Activated naive CD4-positive, alpha-beta T cell treated with anti-CD3 and anti-CD28 coated beads for 36 hours (primary cell): ENCODE measurements at places on chromosomes 7 and 10. TPM values are rescaled to one million over a fixed set of nuclear protein-coding genes. Genes with fewer than 3 reads are reported as not detected.

GRCh38 chr7:81013083-81013817 lies 94.4 kb upstream of the SEMA3C start:
- DNase-seq, result no peak
- no peaks in the 10 kb centered on the region for H3K4me1 ChIP-seq
- H3K27me3 ChIP-seq, result no peaks in the 10 kb centered on the region
- no peak overlapping the region for H3K4me3 ChIP-seq
- no peaks in the 10 kb centered on the region for H3K36me3 ChIP-seq
- no peak overlapping the region for H3K27ac ChIP-seq

- H3K27me3 ChIP-seq, result no peaks in the 10 kb centered on the region
- peaks cover 5% of the 10 kb centered on the region for H3K36me3 ChIP-seq
- H3K4me3 ChIP-seq, result no peak overlapping the region
- DNase-seq, result no peak
These were observed 85.3 kb upstream of the RPA3 start for GRCh38 chr7:7803715-7804178.

GRCh38 chr7:44134943-44135628 lies 6.0 kb downstream of the MYL7 start:
- no peaks in the 10 kb centered on the region for H3K27me3 ChIP-seq
- no peak overlapping the region for H3K27ac ChIP-seq
- no peak for DNase-seq
- H3K4me1 ChIP-seq, result no peaks in the 10 kb centered on the region

- no peaks in the 10 kb centered on the region for H3K36me3 ChIP-seq
- H3K4me1 ChIP-seq, result no peaks in the 10 kb centered on the region
- H3K27ac ChIP-seq, result no peak overlapping the region
- DNase-seq, result no peak
- H3K27me3 ChIP-seq, result no peaks in the 10 kb centered on the region
These were observed 30.3 kb downstream of the PTN start for GRCh38 chr7:137313201-137313600.

DNA sequence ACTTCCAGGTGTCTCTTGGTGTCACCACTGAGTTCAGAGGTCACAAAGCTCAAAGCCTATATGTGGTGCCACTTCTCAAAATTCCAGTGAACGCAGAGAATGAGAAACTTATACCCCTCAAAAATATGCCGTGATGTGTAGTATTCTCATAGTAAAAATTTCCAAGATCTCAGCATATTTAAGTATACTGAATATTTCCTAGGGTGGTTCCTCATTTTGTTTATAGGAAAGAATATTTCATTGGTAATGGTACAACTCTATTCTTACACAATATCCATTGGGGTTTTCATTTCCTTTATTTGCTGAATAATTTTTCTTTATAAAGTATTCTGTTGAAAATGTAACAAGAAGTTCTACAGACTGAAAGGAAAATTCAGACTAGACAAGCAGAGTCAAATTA lies 58.9 kb upstream of the ADO start:
- peaks cover 33% of the 10 kb centered on the region for H3K4me1 ChIP-seq
- H3K27ac ChIP-seq, result no peak overlapping the region
- H3K4me3 ChIP-seq, result no peak overlapping the region
- H3K27me3 ChIP-seq, result no peaks in the 10 kb centered on the region

DNA sequence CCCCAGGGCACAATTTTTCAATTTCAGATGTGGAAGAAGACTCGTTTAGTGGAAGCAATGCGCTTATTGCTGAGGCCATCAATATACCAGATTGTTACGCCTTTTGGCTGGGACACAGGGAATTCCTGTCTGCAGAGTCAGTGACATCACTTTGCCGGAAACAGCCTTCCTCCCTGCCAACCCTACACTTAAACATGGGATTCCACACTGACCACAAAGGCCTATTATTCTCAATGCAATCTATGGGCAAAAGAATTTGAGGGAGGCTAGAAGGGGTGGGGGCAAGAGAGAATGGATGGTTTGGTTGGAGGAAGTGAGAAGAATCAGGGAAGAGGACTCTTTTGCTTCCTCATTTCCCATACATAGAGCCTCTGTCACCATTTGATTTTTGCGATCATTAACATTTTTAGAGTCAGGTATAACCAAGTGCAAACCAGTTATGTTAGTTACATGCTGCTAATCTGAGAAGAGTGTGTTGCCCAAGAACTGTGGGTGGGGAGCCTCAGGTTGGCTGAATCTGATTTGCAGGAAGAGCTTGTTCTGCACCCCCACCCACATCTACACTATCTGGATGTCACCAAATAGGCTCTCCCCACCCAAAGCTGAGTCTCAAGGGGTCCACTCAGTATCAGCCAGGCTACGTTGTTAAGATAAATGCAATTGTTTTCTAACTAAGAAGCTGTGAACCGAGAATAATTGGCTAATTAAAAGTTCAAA lies 58.2 kb downstream of the ENTPD1 start:
- H3K27ac ChIP-seq, result no peak overlapping the region
- DNase-seq, result no peak
- peaks cover 11% of the 10 kb centered on the region for H3K27me3 ChIP-seq
- H3K4me1 ChIP-seq, result no peaks in the 10 kb centered on the region
- no peaks in the 10 kb centered on the region for H3K36me3 ChIP-seq

DNA sequence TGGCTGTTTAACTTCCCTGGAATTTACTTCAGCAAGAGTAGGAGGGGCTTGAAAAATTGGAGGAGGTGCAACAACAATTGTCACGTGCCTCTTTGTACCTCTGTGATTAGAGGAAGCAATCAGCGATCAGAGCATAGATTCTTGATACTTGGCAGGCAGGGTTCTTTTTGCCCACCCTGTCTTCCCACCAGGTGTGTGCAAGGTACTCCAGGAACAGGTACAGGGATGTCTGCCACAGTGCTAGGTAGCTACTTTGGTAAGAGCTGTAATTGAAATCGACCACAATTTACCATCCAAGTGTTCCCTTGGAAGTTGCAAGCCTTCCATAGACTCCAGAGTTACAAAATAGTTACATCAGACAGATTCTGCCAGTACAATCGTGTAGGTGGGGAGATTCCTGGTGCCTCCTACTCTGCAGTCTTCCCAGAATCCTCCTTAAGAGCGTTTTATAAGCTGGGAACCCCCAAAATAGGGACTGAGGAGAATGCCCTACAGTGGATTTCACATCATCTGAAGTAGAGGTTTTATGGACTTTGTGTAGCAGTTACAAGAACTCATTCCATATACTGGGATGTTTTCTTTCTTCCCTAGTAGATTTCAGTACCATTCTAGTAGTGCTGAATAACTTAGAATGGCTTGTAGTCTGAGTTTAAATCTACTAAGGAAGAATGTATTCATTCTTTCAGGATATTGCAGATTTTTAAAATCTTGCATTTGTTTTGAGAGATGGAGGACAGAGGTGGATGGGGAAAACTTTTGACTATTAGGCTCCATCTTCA lies 101.9 kb downstream of the EXOC4 start:
- peaks cover 5% of the 10 kb centered on the region for H3K4me1 ChIP-seq
- H3K27me3 ChIP-seq, result no peaks in the 10 kb centered on the region
- DNase-seq, result no peak

DNA sequence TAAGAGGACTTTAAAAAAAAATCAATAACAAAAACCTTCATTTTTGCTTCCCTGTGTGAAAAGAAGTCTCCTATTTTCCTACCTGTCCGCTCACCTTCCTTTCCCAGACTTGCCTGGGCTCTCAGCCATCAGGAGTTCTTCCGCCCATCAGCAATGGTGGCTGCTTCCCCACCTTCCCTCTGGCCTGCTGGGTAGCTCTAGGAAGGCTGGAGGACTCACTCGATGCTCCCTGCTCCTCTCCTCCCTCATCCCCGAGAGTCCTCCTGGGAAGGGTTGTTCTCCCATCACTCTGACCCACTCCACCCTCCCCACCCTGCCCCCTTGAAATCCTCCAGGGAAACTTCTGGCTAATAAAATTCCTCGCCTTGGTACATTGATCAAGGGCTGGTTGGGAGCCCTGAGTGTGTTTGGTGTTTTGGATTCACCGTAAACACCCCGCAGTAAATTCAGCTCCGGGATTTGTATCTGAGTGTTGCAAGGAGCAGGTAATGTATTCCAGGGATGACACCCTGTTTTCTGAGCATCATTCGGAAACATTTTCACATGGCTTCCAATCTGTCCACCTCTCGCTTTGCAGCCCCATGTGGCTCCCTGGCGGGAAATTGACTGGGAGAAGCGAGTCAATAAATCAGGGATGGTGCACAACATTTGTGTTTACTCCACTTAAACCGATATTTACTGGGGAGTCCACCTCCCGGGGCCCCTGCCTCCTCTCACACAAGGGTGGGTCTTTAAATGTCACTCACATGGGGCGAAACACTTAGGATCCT lies 126.4 kb upstream of the SDK1 start:
- H3K4me1 ChIP-seq, result no peaks in the 10 kb centered on the region
- no peaks in the 10 kb centered on the region for H3K36me3 ChIP-seq
- H3K27ac ChIP-seq, result no peak overlapping the region
- DNase-seq, result no peak
- H3K4me3 ChIP-seq, result no peak overlapping the region

DNA sequence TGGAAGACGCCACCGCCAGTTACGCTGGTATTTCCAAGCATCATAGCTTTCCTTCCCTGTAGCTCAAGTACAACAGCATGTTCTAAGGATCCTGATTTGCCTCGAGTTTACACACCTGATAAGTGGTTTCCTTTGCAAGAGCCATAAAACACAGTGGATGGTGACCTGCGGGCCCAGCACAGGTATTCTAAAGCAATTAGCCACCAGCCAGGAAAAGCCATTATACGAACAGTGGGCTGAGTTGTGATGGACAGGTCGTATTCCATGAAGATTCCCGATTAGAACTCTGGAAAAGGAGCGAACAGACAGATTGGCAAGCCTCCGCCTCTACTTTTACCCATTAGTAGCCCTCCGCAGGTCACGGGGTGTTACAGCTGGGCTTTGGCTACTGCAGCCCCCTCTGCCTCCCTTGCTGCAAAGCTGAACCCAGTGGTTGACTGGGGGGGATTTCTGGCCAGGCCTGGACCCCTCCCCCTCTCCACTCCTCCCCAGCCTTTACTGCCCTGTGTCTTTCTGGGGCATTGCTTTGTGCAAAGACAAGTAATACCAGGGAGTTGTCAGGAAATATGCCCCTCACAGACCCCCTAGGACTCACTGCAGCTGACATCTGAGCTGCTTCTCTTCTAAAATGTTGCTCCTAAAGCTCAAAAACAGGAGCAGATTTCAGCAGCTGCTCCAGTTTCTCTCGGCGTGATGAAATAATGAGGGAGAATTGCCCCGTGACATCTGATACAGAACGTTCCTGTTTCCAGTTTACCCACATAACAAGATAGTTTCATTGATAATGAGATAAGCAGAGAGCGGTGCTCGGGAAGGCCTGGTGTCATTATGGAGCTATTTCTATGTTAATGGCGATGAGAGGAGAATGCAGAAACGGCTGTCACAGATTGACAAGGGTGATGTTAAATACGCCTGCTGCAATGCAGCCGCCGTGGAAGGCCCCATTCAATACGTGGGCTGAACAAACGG lies 214.4 kb downstream of the CCSER2 start:
- no peak overlapping the region for H3K4me3 ChIP-seq
- no peak for DNase-seq
- peaks cover 6% of the 10 kb centered on the region for H3K4me1 ChIP-seq
- H3K27me3 ChIP-seq, result peaks cover 17% of the 10 kb centered on the region

DNA sequence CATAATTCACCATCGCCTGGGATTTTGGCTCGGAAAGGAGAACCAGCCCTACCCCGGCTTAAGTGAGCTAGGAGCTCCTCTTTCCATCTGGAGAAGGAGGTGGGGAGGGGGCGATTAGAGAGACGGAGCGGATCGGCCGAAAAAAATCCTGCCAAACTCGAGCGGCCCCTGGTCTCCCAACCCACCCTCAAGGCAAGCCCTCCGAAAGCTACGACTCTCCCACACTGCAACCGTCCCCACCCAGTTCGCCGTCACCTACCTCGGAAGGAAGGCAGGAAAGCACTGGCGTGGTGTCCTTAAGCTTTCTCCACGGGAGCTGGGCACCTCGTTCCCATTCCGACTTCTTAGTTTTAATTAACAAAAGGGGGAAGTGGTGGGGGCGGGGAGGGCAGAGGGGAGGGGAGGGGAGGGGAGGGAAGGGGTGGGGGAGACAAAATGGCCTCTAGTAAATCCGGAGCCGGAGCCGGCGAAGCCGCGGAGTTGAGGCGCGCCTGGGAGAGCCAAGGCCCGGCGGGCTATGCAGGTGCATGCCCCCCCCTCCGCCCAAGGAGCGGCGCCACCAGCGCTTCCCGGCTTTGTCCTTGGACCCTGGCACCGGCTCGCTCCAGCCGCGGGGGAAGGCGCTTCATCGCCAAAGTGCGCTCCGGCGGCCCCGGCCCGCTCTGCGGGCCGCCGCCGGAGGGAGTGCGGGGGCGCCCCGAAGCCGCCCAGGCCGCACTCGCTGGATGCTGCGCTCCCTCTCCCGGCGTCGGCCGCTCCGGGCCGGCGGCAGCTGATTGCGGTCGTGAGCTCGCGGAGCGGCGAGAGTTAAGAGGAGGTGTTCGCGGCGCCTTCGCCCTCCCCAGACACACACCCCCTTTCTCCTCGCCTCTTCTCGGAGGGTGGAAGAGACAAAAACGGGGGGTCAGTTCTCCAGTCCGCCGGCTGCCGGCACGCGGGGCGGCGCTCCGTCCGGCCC lies at the start of gene LRRC4:
Gene LRRC4, minus strand, starts transcription at position 784 of the 958 bp plus-strand sequence. CDS start 797 bp downstream, outside the sequence.
- H3K4me1 ChIP-seq, result peaks cover 13% of the 10 kb centered on the region
- peak; percentile 50 for DNase-seq

- H3K36me3 ChIP-seq, result no peaks in the 10 kb centered on the region
- H3K4me3 ChIP-seq, result no peak overlapping the region
- no peaks in the 10 kb centered on the region for H3K27me3 ChIP-seq
- DNase-seq, result no peak
- peak overlapping the region; percentile 61 for H3K27ac ChIP-seq
These were observed 39.1 kb downstream of the SUFU start for GRCh38 chr10:102542800-102543418.

DNA sequence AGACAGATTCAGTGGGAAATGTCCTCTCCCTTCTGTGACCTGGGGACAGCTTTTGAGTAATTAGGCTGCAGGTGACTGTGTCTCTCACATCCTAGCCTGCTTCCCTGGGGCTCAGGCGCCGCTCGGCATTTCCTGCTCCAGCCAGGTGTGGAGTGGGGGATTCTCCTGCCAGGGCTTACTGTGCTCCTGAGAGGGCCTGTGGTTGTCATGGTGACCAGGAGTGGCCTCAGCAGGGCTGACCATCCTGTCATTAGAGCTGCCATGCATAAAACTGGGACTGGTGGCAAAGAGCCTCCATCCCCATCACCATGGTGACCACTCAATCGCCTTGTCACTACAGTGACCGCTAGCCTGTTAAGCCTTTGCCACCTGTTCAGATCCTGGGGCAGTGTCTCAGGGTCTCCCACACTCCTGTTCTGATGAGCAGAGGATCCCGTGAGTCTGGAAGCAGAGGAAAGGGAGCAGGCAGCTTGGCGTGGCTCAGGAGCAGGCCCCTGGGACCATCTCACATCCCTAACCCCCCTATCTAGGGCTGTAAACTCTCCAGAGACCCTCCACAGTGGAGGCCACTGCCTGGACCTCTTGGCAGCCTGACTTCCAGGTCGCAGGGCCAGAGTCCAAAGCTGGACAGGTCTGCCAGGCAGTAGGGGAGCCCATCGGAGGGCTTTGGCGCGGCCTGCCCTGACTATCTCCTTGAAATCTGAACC lies at the start of gene GCK:
Gene GCK, minus strand, starts transcription at position 154 of the 707 bp plus-strand sequence. CDS start 486 bp downstream, outside the sequence.
- peaks cover 8% of the 10 kb centered on the region for H3K4me1 ChIP-seq
- DNase-seq, result no peak
- no peak within 1 kb of the TSS for H3K27ac ChIP-seq
- no peak within 1 kb of the TSS for H3K4me3 ChIP-seq

Gene TTYH3
- total RNA-seq, result 22.6 TPM

Gene SLC29A4
- 0.42 TPM for total RNA-seq

Gene FOXI2
- not detected for total RNA-seq

Gene ZNF775
- 5.2 TPM for total RNA-seq

Gene PIP
- not detected for total RNA-seq
